Karpas-422 (cell line): ENCODE measurements at places on chromosomes 12 and 14.
A peak's percentile ranks its signal among the peaks of the same experiment; 100 is the strongest.

DNA sequence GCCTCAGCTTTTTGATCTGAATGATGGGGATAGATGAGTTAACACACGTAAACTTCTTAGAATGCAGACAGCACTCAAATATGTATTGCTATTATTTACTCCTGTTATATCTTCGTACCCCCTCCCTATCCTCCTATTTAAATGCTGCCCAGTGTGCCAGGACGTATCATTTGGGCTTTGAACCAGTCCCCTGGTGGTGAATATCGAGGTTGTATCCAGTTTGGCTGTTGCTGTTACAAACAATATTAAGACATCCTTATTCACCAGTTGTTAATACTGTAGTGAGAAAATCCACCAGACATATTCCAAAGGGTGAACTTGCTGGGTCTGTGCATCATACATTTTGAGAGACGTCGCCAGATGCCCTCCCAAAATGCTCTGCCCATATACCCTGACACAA lies 51.5 kb upstream of the FOXN3 start:
- DNase-seq = no peak

DNA sequence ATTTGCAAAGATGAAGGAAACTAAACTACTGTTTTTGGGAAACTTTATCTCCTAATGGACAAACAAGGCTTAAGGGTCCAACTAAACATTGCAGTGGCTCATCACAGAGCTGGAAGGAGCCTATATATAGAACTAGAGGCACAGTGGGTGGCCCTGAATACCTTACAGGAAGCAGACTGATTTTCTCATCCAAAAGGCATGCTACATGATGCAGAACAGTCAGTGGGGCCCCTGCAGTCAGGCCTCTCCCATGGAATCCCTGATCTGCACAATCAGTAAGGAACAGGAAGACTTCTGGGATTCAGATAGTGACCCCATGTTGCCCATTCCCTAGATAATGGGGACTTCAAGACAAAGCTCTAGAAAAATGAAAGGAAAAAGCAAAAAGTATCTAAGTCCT lies 1.9 kb upstream of the LLPH start:
- DNase-seq = no peak

- no peak for DNase-seq
These were observed 62.0 kb upstream of the DUSP6 start for GRCh38 chr12:89414322-89414721.

- DNase-seq = no peak
These were observed 212.9 kb upstream of the HMGA2 start for GRCh38 chr12:65611396-65611795.

DNA sequence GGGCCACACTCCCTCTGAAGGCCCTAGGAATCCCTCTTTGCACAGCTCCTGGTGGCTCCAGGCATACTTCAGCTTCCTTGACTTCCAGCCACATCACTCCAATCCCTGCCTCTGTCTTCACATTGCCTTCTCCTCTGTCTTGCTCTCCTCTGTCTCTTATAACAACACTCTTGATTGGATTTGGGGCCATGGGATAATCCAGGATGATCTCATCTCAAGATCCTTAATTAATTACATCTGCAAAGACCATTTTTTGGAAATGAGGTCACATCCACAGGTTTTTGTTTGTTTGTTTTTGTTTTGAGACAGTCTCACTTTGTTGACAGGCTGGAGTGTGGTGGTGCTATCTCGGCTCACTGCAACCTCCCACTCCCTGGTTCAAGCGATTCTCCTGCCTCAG lies 88.7 kb downstream of the TMTC1 start:
- DNase-seq = no peak

DNA sequence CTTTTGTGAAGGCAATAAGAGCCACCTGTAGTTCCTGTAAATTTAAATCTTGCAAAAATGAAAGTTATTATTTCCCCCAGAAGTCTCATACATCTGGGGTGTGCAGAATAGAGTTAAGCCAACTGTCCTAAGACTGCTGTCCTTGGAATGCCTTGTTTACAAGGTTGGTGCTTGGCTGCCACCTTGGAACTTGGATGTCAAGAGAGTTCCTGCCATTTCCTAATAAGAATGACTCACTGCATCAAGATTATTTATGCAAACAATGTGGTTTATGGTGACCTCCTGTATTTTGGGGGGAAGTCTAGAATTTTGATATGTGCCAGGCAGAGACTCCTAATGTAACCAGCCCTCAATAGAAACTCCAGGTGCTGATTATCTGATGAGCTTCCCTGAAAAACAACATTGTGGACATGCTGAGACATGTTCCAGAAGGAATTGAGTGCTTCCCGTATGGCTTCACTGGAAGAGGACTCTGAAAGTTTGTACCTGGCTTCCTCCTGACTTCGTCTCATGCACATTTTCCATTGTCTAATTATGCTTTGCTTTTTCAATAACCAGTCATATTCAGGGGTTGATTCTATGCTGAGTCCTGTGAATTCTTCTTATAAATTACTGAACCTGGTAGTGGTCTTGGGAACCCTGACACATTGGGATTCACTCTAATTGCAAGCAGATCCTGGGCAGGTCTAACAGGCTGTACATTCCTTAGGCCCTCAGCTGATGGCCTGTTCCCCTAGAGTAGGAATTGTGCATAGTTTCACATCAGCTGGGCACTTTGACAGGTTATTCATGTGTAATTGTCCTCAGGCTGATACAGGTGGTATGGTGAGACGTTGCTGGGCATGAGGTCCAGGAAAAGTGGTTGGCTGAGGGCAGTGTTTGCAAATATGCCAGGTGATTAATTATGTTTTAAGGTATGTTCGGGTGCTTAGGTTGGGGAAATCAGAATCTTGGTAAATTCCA lies 1370.7 kb upstream of the TMEM132C start:
- DNase-seq = no peak

DNA sequence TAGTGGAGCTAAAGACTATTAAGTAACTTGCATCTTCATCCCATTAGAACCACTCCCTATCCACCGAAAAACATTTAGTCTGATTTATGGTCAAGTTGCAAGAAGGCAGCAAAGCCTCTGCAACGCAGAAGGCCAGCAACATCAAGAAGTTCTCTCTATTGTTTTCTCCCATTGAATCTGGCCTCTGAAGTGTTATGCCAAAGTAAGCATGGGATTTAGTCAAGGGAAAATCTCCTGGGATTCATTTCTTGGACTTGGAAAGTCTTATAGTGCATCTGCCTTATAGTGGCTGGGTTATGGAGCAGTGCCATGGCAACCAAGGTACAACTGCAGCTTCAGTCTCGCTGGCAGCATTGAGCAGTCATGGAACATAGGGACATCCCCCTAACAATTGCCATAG lies 87.7 kb upstream of the KRR1 start:
- DNase-seq = no peak

DNA sequence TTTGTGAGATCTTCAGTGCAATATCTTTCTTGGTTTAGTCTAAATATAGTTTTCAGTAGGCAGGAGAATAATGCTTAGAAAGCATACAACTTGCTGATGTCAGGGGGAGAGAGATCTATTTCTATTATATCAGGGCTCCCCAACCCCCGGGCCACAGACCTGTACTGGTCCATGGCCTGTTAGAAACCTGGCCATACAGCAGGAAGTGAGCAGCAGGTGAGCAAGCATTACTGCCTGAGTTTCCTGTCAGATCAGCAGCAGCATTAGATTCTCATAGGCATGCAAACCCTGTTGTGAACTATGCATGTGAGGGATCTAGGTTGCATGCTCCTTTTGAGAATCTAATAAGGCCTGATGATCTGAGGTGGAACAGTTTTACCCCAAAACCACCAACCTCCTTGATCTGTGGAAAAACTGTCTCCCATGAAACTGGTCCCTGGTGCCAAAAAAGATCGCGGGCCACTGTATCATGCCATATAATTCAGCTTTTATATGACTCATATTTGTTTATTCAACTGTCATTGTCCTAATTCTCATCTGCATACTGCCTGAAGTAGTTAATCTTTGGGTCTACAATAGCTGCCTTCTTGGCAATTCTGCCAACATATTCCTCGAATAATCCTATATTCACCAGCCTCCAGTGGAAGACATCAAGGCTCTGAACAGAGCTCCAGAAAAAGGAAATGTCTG lies 163.6 kb upstream of the DYRK2 start:
- no peak for DNase-seq

GRCh38 chr12:77521508-77522115 lies 309.1 kb upstream of the NAV3 start:
- no peak for DNase-seq

DNA sequence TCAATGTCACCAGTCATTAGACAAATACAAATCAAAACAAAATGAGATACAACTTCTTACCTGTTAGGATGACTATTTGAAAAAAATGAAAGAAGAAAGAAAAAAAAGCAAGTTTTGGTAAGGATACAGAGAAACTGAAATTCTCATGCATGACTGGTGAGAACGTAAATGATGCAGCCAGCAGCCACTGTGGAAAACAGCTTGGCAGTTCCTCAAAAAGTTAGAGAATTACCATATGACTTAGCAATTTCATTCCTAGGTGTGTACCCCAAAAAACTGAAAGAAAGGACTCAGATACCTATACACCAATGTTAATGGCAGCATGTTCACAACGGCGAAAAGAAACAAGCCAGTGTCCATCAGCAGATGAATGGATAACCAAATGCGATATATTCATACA lies 26.6 kb downstream of the NINJ2 start:
- DNase-seq = no peak

GRCh38 chr12:120774169-120774916 lies 48.7 kb downstream of the ACADS start:
- DNase-seq = no peak

DNA sequence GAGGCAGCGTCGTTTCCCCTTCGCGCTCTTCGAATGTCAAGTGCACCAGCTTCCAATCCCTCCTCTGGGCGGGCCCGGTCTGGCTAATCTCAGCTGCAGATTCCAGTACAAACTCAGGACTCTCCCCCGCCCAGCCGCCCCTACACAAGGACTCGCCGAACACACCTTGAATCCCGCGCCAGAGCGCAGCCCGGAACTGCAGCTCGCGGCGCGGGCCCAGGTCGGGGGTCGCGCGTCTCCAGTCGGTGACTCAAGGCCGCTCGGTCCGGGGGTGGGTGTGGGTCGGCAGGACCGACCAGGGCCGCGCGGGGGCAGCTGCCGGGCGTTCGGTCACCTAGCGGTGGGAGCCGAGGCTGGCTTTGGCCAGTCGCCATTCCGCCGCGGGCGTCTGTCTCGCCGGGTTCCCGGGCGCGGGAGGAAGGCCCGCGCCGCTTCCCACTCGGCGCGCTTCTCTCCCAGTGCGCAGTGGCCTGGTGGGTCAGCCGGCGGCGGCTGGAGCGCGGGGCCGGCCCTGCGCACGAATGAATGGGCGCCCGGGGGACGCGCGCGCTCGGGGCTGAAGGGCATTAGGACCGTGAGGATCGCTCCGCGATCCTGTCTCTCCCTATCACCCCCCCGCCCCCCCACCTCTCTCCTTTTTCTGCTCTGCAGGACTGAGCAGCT lies at the start of gene GALNT16:
TSS of gene GALNT16 (plus strand) at position 632 of the 663 bp plus-strand sequence. CDS start 133 bp downstream, outside the sequence.
- DNase-seq = no peak

GRCh38 chr12:12265571-12266388 lies 1.1 kb downstream of the LRP6 start:
- no peak for DNase-seq

GRCh38 chr14:80447392-80447791 lies 236.1 kb upstream of the DIO2 start:
- no peak for DNase-seq

DNA sequence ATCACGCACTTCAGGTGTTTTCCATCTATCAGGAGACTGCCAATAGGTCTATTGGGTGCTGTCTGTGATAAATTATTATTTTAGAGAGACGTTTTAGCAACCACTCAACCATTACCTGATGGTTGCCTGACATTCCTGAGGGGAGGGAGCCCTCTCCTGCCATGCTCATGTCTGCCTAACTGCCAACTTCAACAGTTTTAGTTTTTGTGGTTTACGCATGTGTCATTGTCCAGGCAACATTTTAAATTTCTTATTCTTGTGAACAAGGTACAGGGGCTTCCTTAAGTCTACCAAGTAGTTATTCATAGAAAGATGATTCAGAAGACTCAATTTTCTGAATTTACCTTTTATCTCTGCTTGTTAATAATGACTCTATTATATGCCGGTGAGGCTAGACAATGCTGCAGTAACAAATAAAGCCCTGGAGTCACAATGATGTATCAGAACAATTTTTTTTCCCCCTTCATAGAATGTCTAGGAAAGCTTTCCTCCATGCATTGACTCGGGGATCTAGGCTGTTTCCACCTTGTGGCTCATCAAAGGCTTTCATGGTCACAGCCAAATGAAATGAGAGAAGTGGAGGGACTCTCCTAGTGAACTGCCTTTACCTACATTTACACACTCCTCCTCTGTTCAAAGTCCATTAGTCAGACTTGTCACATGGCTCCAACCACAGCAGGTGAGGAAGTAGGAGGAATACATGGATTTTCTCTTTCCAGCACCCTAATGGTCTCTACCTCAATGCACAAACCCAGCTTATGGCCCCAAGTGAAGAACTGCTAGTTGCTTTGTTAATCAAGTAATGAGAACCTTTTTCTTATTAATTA lies 225.8 kb downstream of the CRADD start:
- DNase-seq = no peak

DNA sequence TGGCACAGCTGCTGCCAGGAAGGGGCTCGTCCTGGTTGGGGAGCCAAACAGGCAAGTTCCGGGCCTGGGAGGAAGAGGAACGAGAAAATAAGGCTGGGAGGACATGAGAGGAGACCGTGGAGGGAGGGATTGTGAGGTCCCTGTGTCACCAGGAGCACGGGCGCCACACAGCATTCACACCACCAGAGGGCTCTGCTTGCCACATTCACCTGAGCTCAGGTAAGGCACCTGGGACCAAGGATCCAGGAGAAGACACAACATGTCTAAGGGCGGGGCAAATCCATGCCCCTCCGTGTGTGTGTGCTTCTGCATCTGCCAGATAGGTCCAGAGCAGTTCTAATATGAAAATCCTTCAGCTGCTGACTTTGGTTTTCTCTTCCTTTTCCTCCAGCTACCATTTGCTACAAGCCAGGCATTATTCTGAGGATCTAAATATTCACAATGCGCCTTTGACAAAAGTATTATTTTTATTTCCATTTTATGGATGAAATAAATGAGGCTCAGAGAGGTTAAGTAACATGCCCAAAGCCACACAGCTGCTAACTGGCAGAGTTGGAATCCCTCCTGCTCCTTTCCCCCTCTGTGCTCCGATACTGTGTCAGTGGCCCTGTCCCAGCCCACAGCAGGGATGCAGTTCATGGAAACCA lies 14.6 kb downstream of the RAPGEF3 start:
- peak; percentile 69 for DNase-seq

DNA sequence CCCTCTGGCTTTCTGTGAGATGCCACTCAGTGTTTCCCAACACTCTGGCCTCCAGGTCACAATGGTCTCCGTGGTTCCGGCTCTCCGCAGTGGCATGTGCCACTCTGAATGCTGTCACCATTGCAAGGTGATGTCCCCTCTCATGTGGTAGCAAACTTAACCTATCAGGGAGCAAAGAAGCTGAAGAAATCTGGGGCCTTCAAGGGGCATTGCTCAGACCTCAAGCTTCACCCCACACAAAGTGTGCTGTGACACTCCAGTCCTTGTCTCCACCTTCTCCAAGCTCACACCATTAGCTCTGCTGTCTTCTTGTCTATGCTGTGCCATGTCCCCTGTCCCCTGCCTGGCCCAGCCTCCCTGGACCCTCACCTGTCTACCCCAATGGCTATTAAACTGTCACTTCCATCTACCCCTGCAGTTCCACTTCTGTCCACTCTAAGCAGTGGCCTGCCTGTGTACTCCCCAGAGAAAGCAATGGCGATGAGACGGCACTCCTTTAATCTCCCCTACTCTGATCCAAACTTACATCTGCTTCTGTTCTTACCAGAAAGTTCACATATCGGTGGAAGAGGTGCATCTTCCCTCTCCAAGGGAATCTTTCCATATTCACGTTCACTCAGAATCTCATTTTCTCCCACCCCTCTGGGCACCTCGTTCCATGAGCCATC lies 93.7 kb downstream of the DHRS2 start:
- DNase-seq = no peak

- DNase-seq = no peak
These were observed 211.8 kb downstream of the LRRK2 start for GRCh38 chr12:40436564-40436963.
